ENCODE measurements at places on chromosomes 6 and 20.

- DNase-seq = no peak
Observed at GRCh38 chr6:161761966-161762365, 488.1 kb upstream of the AGPAT4 start.

DNA sequence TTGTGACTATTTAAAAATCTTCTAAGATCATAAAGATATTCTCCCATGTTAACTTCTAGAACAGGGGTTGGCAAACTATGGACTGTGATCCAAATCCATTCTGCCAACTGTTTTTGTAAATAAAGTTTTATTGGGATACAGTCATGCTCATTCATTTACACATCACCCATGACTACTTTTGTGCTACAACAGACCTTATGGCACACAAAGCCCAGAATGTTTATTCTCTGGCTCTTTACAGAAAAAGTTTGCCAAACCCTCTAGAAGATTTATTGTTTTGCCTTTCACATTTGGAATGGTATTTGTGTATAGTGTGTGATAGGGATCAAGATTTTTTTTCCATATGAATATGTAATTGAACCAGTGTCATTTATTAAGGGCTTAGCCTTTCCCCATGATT lies 341.7 kb downstream of the CD83 start:
- no peak for DNase-seq

- DNase-seq = no peak
Observed at GRCh38 chr20:10779911-10780310, 106.1 kb upstream of the JAG1 start.

GRCh38 chr6:14642842-14643241 lies 525.3 kb downstream of the CD83 start:
- DNase-seq = no peak

Measured in AG09309 (cell line).